ENCODE measurements at places on chromosomes 2 and 18.

DNA sequence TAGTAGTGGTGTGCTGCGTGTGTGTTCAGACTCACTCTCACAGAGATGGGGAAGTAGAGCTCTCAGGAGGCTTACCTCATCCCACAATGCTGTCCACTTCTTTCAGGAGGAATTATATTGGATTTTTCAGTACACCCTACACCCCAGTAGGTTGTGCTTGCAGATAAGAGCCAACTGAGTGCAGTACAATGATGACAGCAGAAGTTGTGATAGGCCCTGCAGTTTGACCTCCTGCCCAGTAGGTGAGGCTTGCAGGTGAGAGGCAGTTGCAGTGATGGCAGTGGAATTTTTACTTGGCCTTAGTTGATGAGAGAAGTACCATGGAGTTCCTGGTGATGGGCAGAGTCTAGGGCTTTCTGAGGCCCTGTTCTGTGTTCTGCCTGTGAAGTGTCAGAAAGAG is 657.8 kb downstream of the KCNJ3 start:
- no peak for DNase-seq

DNA sequence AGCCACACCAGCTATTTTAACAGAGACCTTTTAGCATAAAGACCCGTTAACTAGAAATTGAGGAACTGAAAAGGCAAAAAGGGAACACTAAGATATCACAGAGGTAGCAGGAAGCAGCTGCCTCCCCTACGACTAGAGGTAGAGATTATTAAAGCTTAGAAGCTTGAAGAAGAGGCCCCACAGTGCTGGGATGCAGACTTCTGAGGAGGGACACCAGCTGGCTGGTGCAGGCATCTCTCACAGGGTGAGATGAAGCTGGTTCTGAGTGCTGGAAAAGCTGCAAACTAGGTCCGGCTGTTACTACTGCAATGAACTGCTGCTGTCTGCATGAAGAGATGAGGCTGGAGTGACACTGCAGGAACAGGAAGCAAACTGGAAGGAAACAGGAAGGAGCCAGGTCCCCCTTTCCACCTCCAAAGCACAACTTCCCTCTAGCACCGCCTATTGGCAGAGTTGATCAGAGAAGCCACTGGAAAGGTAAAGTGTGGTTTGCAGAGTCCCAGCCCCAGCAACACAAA is 61.2 kb upstream of the MRPS9 start:
- DNase-seq = no peak

DNA sequence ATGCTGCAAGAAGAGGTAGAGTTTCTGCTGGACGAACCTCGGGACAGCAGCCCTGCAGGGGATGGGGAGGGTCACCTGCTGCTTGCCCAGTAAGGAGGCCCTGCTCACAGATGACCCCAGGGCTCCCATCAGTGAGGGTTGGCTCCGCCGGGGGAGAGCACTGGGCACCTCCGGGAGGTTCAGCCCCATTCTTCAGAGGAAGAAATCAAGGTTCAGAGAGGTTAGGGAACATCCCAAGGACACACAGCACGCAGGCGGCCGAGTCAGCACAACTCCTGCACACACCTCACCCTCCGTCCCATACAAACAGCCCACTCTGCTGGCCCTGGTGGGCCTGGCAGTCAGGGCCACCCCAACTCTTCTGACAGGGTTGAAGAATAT is 11.7 kb upstream of the CCDC74B start:
- no peak for DNase-seq

- DNase-seq = no peak
Measured at GRCh38 chr2:171436307-171436706, 2.3 kb downstream of the DCAF17 start.

- DNase-seq = no peak
Measured at GRCh38 chr2:152738438-152738837, 20.0 kb downstream of the ARL6IP6 start.

GRCh38 chr2:147789287-147789686 is 55.5 kb upstream of the ACVR2A start:
- no peak for DNase-seq

Measured in stimulated activated CD8-positive, alpha-beta memory T cell treated with anti-CD3 and anti-CD28 coated beads, Interleukin-15, amount 100 ng/mL, for 24 hours (primary cell).